ENCODE measurements at places on chromosomes 2 and 18.

- DNase-seq, result no peak
Measured at GRCh38 chr18:67379981-67380380, 136.5 kb downstream of the DSEL start.

DNA sequence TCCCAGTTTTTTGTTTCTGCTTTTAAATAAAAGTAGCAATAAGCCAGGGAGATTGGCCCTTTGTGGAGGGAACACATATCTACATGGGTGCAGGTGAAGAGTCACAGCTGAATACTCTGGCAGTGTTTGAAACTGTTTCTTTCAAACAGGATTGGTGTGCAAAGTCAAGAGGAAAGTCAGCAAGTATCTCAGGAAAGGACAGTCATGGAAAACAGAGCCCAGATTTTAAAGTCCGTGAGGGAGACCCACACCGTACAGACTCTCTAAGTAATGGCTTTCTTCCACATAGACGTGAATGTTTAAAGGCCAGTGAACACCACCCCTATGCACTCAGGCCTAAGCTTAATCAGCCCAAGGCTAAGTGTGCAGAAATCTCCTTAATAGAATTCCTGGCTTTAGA, 95.3 kb downstream of the GFPT1 start:
- DNase-seq, result no peak

GRCh38 chr2:85540133-85540648, 1.2 kb downstream of the MAT2A start:
- DNase-seq, result no peak

- no peak for DNase-seq
Measured at GRCh38 chr2:223042284-223042683, 9.7 kb upstream of the KCNE4 start.

- DNase-seq, result no peak
Measured at GRCh38 chr2:31828891-31829290, 181.9 kb downstream of the MEMO1 start.

GRCh38 chr2:64108666-64109241, 35.5 kb downstream of the PELI1 start:
- no peak for DNase-seq

DNA sequence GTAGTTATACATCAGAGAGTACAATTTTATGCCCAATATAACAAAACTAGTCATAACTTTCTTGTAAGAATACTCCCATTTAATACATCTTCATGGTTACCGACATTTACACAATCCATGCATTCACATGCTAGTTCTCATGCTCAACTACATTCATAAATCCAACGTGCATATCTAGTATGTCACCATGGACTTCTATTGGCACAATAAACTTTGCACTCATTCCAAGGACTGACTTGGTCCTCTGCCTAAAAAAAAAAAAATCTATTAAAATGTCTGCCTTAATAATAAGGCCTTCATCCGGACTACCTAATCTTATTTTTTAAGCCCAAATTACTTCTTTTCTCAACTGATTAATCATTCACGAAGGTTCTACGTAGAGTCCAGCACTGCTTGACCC, 107.8 kb upstream of the PGAP1 start:
- DNase-seq, result no peak

DNA sequence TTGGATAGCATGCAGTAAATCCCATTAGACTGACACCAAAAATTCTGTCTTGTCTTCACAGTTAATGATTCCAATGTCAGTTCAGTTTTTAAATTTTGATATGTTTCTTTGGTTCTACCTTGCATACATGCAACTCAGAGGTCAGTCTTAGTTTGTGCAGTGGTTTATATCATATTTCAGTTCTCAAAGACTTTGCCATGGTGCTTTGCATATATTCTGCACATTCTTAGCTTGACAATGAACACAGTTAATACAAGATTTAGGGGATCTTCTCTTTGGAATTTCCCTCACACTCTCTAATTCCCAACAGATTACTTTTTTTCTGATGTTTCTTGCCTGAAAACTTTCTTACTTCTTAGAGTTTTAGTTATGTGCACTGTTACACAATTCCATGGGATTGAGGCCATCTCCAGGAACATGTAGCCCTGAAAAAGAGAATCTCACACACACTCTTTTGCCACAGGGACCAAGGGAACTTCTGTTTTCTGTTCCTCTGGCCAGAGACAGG, 17.3 kb downstream of the NOL4 start:
- DNase-seq, result no peak

DNA sequence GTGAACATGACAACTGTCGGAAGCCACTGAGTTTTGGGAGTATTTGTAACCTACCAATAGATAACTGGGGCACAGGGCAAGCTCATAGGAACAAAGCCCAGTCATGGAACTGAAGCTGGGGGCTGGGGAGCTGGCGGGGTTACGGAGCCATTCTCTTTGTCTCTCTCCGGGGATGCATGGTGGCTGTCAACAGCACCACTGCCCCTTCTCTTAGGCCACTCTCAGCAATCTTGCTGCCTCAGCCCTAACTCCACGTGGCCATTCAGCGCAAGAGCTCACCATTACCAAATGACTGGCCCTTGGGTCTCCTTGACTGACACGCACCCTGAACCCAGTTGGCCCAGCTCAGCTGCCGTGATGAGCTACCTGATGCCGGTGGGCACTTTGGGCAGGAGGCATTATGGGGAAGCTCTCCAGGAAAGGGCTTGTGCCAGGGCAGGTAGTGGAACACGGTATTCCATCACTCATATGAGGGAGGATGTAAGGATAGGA, 33.6 kb upstream of the ODC1 start:
- no peak for DNase-seq

- no peak for DNase-seq
Measured at GRCh38 chr2:133135035-133135654, 433.1 kb downstream of the NCKAP5 start.

DNA sequence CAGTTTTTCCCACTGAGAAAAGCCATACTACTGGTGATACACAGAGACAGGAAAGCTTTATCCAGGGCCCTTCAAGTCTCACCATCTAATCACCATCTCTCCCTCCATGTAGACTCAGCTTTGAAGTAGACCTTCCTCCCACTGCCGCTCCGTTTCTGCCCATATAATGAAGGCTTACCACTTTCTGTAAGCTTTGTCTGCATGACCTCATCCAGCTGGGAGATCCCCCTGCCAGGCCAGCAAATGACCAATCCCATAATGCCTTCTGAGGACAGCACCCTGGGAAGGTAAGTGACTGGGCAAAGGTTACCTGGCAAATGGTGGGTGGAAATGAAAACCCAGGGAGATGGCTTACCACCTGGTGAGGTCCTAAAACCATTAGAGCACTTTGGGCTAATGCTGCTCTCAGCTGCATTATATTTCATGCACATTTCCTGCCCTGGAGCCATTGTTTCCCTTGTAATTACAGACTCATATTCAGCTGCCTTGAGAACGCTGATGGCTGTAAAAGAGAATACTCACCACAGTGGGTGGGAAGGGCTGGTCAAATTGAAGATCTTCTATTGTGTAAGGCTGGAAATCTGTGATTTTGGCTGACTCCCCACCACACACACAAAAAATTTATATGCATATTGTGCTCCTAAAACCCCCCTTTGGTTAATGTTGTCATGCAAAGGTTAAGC, 350.7 kb upstream of the SYT4 start:
- DNase-seq, result no peak

- DNase-seq, result no peak
Measured at GRCh38 chr2:80001701-80002101, 302.9 kb downstream of the LRRTM1 start.

DNA sequence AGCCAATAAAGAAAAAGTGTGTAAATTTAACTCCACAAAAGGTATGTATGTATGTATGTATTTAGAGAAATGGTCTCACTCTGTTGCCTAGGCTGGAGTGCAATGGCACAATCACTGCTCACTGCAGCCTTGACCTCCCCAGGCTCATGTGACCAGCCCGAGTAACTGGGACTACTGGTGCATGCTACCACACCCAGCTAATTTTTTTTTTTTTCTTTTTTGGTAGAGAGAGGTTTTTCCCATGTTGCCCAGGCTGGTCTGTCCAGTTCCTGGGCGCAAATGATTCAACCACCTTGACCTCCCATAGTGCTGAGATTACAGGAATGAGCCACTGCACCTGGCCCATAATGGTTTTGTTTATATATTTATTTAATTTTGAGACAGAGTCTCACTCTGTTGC, 67.1 kb downstream of the CERKL start:
- no peak for DNase-seq

DNA sequence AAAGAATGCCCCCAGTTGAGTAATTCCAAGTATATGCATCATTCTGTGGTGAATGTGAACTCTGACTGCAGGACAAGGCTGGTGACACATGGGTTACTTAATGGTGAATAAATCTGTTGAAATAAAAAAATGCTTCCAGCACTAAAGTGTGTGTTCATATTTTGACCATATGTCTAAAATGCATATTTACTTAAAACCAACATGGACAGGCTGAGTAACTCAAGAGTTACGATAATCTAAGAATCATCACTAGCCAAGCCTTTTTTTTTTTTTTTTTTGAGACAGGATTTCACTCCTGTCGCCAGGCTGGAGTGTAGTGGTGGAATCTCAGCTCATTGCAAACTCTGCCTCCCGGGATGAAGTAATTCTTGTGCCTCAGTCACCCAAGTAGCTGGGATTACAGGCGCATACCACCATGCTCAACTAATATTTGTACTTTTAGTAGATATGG, 47.1 kb upstream of the CCBE1 start:
- no peak for DNase-seq

DNA sequence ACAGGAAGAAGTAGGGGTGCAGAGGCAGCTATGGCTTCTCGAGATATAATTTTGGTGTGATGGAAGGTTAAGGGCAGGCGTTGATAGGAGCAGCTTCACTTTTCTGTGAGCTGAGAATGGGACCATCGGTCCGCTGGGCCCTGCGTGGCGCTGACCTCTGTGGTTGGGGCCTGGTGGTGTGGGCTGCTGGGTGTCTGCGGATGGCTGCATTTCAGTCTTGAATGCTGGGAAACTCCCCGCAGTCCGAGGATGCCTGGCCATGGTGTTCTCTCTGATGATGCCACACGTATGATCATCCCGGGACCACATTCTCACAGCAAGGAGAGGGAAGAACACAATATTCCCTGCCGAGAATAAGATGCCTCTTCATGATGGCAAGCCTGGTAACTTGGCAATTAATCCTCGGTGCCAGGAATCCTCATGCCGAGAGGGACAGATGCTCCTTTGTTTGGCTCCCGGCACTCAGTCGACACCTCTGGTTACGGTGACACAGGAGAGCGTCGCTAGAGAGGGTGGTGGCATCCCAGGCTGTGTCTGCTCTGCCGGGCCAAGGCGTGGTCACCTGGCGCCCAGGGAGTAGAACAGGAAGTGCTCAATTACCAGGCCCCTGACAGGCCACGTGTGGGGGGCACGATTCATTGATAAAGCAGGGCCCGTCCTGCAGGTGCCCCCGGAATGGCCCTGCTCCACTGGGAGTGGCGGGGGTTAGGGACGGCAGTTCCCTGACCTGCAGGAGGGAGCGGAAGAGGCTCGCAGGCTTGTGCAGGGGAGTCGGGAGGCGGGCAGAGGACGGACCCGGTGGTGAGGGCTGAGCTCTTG, 119.4 kb upstream of the CTDP1 start:
- DNase-seq, result no peak

DNA sequence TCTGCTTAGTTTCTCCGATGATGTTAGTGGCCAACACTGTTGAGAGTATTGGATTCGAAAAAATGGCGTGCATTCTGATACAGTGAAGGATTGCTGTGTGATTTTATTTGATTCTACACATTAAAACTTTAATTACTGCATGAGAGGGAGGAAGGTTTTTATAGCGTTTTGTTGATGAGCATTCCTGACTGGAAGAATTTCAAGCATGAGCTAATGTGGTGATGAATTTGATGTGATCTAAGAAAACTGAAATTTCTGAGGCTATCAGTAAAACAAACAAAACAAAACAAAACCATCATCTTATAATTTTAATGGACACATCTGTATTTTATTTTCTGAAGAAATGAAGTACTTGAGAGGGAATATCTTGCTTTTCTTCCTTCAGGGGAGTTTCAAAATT, 59.6 kb downstream of the ITGB6 start:
- no peak for DNase-seq
